ENCODE measurements at places on chromosomes 1 and 21.

- no peak for DNase-seq
These were observed 1103.3 kb upstream of the B3GALT2 start for GRCh38 chr1:194289569-194290266.

- DNase-seq, result no peak
These were observed 403.7 kb downstream of the SIPA1L2 start for GRCh38 chr1:232226197-232226712.

GRCh38 chr1:17212487-17213121, 7.7 kb downstream of the PADI1 start:
- peak; percentile 60 for DNase-seq

DNA sequence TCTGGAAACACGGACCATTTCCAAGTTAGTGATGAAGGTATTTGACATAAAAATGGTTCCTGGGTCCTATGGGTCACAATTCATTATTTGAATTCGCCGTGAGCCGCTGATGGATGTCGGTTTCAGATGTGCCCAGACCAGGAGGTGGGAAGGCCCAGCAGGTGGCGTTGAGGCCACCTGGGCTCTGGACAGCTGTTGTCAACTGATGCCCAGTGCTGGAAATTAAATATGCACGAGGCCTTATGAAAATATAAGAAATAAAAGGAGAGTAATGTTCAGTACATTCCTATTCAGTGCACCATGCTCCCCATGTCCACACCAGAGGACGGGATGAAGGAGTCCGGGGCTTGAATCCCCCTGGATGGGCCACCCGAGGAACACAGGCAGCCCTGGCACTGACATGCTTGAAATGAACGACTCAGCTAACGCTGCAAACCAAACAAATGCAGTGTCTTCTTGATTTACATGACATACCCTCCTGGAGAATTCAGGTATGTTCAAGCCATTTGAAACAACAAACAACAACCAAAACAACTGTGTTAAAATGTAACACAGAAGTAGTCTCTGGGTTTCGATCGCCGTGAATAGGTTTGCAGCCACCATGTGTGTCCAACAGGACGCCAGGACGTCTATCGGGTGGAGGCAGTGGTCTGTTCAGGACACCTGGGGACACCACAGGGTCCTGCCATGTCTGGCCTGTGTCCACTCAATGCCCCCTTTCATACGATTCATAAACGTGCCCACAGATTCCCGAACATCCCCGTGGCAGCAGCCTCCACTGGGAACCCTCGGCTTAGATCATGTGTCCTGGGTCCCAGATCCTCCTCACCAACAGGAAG, 6.1 kb downstream of the TFF3 start:
- DNase-seq, result no peak

- DNase-seq, result no peak
These were observed 1.7 kb upstream of the PAQR6 start for GRCh38 chr1:156249593-156249992.

GRCh38 chr1:160371756-160372155, 4.9 kb downstream of the NHLH1 start:
- no peak for DNase-seq

DNA sequence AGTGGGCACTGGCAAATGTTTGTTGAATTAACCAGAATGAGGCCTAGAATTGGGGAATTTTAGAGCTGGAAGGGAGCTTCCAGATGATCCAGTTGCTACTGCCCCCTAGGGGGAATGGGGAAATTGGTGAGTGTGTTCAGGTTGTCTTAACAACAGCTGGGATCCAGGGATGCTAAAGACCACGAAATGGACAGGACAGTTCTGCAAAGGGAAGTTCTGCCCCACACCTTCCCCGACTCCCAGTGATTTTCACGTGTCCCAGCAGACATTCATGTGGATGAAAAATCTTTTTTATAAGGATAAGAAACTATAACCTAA, 33.9 kb downstream of the TRIM62 start:
- DNase-seq, result no peak

- no peak for DNase-seq
These were observed 327.9 kb upstream of the BEND5 start for GRCh38 chr1:49104575-49104974.

GRCh38 chr1:197920067-197920396, 2.9 kb downstream of the LHX9 start:
- no peak for DNase-seq

GRCh38 chr1:18642278-18643095, 11.8 kb downstream of the PAX7 start:
- no peak for DNase-seq

DNA sequence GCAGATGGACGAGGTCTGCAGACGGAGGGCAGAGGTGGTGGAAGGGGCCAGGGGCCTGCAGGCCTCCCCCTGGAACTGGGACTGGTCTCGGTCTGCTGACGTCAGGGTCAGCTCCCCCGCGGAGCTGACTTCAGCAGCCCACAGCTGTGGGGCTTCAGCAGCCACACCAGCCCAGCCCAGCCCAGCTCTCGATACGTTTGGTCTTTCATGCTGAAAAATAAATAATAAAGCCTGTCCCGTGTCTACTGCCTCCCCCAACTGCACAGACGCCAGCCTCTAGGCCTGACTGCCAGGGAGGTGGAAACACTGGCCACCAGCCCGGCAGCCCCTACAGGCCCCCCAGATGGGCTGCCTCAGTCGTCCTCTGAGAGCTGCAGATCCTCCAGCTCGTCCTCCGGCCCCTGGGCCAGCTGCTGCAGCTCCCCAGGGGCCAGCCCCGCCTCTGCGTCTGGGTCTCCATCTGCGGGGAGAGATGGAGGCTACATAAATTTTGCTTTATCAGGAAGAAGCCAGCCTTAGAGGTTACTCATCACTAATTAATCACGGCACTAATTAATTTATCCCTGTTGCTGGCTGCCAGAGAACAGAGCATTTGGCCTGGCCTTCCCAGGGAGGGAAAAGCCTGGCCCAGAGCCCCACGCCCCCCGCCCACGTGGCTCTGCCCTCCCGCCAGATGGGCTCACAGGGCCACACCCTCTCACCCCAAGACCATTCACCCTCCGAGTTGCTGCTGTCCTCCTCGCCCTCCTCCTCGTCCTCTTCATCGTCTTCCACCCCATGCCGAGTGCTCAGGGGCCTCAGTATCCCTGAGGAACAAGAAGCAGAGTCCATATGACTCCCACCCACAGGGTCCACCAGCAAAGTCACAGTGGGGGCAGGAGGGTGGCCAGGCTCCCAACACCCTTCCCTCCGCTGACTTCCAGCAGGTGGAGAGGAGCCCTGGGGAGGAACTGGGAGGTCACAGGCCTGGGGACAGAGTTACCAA, 14.4 kb downstream of the NOC2L start:
- DNase-seq, result no peak

DNA sequence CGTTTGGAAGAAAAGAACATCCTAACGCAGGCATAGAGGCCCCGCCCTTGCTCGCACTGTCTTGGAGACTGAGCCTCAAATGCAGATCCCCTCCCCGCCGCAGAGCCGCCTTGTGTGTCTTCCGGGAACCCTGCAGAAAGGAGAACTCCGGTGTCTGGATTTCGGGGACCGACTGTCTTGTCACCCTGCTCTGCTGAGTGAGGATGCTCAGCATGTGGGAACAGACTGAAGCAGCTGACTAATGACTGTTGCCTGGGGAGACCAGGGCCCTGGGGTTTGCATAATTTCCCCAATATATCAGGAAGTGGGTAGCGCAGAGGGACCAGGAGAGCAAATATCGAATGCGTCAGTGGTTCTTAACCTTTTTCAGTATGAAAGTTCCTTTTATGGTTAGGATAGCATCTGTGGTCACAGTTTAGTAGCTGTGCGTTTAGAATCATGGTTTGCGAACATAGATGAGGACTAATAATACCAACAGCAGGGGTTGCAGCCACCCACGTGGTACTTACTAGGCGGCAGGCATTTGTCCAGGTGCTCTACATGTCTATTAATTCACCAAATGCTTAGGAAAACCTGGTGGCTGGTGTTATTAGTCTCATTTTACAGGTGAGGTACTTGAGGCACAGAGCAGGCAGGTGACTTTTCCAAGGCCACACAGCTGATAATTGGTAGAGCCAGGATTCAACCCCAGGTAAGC, 14.3 kb downstream of the GPR137B start:
- no peak for DNase-seq

GRCh38 chr1:231170875-231171274, 9.0 kb downstream of the TRIM67 start:
- DNase-seq, result no peak

DNA sequence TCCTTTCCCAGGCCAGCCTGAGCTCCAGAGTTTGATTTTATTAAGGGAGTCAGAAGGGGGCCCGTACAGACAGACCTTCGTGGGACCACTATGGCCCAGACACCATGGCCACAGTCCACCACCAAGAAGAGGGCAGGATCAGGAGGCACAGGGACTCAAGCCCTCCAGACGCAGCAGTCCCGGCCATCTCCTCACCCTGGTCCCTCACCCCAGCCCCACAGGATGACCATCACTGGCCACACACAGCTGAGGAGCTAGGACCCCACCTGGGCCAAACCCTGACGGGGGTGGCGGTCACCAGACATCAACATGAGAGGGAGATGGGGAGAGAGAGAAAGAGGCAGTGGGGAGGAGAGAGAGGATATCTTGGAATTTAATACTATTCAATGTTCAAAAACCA, 29.2 kb upstream of the AGPAT3 start:
- no peak for DNase-seq

- DNase-seq, result no peak
These were observed 96.1 kb upstream of the OLIG2 start for GRCh38 chr21:32929633-32930038.

DNA sequence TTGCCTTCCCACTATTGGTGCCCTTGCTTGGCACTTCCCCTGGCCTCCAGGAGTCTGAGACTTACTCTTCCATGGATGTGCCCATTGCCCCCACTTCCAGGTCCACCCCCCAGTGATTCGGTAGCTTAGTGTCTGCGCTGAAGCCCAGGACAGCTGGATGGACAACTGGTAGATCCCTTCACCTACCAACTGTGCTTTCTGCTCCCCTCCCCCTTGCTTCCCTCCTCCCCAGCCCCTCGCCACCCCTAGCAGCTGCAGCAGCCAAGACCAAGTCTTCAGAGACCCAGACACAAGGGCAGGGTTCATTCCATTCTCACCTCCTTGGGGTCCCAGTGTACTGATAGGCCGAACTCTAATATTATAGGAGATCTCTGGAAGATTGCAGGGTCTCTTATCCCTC, 6.9 kb downstream of the LMNA start:
- no peak for DNase-seq

DNA sequence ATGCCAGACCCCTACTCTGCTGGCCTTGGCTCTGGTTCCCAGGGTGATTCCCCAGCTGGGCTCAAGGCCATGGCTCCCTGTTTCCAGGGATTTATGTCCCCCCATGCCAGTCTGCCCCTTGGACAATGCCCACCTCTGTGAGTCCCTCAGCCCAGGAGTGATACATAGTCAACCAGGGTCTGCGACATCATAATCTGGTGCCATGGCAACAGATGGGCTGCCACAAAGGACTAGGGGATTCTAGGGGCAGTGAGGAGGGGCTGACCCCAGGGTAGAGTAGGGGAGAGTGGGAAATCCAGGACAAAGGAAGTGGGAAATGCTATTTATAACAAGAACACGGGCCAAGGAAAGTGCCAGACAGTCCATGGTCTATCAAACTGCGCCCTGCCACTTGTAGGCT, 33.8 kb downstream of the LRP8 start:
- no peak for DNase-seq

GRCh38 chr21:43956670-43957035, 55.5 kb upstream of the TRAPPC10 start:
- no peak for DNase-seq

DNA sequence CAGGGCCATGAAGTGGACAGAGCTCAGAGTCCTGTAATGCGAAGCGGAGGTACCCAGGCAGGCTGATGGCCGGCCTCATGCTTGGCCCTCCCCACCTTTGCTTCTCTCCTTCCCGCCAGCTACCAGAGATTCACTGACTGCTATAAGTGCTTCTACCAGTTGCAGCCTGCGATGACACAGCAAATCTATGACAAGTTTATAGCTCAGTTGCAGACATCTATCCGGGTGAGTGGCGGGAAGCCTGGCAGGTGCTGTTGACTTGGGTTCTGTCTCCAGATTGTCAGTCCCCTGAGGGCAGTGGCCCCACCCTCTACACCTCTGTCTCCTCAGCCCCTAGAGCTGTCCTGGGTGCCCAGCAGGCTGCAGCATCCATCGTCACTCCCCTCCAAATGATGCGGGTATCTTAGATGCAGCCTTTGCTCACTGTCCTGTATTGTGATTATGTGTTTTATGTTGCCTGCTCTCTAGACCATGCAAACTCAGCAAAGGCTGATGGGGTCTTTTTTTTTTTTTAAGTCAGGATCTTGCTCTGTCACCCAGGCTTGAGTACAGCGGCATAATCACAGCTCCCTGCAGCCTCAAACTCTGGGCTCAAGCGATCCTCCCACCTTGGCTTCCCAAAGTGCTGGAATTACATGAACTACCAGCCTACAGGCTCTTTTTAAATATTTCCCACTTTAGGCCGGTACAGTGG, 9.6 kb upstream of the BGLAP start:
- DNase-seq, result no peak

DNA sequence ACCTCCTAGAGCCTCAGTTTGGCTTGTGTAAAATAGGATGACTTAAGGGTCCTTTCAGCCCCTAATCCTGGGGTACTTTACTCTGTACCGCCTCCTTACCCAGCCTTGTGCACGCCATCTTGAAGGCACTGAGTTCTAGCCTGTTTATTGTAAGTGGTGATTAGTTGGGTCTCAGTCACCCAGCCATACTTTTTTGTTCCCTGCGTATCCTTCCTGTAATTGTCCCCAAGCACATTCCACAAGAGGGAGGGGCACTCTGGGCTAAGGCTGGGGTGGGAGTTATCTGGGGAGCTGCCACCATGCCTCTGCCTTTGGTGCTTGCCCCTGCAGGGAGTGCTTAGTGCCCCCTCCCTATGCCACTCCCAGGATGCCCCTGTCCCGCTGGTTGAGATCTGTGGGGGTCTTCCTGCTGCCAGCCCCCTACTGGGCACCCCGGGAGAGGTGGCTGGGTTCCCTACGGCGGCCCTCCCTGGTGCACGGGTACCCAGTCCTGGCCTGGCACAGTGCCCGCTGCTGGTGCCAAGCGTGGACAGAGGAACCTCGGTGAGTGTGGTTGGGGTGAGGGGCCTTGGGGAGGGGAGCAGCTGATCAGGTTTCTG, 856 bp downstream of the FDPS start:
- DNase-seq, result no peak

DNA sequence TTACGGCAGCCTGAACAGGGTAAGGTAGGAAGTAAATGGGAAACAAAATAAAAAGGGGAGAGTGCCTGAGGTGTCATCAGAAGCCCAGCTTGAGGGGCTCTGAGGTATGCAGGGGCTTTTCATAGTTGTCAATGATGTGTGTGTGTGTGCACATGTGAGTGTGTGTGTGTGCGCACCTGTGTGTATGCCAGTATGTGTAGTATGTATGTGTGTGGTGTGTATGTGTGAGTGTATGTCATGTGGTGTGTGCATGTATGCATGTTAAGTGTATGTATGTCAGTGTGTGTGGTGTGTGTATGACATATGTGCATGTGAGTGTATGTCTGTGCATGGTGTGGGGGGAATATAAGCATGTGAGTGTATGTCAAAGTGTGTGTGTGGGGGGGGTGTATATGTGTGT, 184.1 kb downstream of the DSCAM start:
- DNase-seq, result no peak

- DNase-seq, result no peak
These were observed 183.8 kb downstream of the DHRS3 start for GRCh38 chr1:12434174-12434573.

- DNase-seq, result no peak
These were observed 127.5 kb upstream of the ADAMTS5 start for GRCh38 chr21:27094184-27094948.
